Activated CD4-positive, CD25-positive, alpha-beta regulatory T cell treated with anti-CD3 and anti-CD28 coated beads, Interleukin-2, amount 50 U/mL, for 72 hours (primary cell): ENCODE measurements at places on chromosomes 16 and 17.

GRCh38 chr16:27326738-27327585 lies 13.2 kb downstream of the IL4R start:
- peak; percentile 46 for DNase-seq

DNA sequence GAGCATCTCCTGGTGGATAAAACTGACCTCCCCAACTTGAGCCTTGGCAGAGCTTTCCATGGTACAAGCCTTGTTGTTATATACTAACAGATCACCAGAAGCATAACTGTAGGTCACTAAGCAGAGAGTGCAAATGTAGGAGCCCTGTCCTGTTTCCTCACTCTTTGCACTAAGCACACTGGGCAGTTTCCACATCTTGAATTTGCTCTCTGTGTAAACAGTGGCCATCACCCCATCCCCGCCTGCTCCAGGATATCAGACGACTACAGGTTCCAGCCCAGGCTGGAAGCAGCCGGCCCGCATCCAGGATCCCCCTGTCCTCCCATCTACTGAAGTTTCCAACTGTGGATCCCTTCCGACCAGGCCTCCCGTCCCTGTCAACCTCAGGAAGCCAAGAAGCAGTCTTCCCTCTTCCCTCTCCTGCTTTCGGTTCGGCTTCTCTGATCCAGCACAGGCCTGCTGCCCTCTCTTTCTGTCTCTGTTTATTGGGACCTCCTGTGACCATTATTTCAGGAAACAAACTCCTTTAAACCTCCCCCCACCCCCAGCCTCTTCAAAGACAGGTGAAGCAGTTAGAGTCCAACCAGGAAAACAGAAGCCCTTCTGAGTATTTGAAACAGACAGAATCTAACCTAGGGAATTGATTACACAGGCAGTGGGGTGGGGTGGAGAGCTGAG lies 22.6 kb upstream of the CACNG4 start:
- no peak for DNase-seq

DNA sequence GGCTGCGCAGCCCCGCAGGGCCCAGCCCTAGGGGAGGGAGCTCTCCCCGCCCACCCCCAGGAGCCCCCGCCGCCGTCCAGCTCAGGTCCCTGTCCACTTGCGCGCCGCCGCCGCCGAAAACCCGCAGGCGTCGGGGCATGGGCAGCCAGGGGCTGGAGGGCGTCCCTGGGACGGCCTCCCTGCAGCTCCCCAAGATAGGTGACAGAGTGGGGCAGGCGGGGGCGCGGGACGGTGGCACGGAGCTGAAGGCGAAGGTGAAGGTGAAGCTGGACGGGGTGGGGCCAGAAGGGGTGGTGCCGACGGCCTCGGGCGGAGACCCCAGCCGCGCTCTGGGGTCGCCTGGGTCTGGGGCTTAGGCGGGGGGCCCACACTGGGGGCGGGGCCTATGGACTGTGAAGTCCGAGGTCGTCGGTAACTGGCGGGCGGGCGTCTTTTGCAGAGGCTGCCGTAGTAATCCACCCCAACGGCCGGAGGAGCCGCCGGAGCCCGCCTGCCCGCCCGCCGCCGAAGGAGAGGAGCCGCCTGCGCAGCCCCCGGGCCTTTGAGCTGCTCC lies 27.2 kb downstream of the SREBF1 start:
- DNase-seq, result no peak

GRCh38 chr17:81556863-81557262 lies 4.7 kb upstream of the FAAP100 start:
- DNase-seq, result no peak

GRCh38 chr16:6753553-6753952 lies 579.1 kb upstream of the RBFOX1 start:
- DNase-seq, result no peak

DNA sequence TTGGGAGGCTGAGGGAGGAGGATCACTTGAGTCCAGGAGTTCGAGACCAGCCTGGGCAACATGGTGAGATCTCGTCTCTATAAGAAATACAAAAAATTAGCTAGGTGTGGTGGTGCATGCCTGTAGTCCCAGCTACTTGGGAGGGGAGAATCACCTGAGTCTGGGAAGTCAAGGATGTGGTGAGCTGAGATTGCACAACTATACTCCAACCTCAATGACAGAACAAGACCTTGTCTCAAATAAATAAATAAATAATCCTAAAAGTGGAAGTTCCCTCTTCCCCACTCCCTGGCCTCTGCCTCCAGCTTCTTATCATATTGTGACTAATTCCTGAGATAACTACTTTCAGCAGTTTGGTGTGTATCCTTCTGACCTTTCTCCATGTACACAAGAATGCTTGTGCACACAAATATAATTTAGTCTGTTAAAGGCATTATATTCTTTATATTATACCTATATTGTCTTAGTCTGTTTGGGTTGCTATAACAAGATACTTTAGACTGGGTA lies 23.5 kb upstream of the DNAJA2 start:
- no peak for DNase-seq

GRCh38 chr17:77422748-77423113 lies 282.0 kb downstream of the SEC14L1 start:
- DNase-seq, result no peak

DNA sequence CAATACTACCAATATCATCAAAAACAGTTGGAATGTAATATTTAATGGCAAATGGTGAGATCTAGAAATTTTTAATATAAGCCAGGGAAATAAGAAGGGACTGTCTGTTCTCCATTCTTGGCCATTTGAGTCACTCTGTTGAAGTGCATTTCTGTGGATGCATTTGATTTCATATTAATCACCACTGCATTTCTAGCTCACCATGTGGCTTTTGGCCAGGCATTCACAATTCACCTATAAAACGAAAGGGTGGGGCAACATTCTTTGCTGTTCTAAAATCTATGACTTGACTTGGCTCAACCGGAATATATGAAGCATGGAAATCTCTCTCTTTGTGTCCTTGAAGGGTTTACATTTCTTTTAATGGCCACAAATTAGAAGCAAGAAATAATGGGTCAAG lies 483.0 kb downstream of the SLC39A11 start:
- no peak for DNase-seq

DNA sequence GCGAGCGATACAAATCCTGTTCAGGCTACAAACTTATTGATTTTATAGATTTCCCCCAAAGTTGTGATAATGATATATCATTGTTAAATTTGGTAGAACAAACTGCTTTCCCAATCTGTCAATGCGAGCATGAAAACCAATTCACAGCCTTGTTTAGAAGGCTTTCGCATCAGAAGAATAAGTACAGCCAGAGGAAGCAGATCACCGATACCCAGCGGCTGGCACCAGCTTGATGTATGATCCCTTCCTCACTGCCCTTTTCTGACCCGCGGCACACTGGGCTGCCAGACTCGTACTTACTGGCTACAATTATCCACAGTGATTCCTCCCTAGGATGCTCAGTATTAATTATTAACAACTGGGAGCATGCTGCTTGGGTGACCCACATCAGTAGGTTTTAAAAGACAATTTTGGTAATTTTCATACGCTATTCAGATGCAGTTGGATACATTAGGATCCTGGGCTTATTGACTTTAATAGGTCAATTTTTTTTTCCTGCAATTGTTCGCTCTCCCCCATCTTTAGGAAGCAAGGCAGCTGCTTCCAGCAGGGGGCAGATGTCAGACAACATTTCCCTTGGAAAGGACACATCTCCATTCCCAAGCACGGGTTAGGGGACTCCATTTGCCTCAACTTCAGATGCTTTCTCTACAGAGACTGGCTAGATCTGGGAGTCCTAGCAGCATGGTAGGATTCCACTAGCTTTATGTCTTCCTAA lies 582.7 kb upstream of the PSMD7 start:
- DNase-seq, result no peak

- DNase-seq, result no peak
Observed at GRCh38 chr17:7260651-7261378, 1.5 kb downstream of the CLDN7 start.

DNA sequence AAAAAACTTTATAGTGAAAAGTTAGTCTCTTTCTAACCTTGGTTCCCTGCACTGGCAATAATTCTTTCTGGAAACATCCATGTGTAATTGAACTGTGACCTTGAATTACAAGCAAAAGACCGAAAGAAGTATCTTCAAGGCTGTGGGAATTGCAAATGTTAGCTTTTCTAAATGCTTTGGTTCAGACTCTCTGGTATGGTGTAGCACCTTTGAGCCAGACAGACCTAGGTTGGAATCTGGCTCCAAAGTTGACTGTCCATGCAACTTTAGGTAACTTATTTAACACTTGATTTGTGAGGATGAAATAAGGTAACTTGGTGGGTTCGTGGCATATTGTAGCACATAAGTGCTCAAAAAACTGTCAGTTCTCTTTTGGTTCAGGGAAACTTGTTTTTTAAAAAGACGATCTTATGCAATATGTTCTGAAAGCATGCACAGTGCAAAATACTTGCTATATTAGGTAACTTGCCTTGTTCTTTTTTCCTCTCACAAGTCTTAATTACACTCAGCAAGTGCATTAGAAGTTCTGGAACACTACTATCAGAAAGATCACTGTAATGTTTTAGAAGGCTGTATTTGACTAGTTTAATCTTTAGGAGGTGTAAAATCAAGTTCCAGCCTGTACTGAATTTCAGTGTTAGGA lies 46.3 kb downstream of the TANGO6 start:
- DNase-seq, result no peak

DNA sequence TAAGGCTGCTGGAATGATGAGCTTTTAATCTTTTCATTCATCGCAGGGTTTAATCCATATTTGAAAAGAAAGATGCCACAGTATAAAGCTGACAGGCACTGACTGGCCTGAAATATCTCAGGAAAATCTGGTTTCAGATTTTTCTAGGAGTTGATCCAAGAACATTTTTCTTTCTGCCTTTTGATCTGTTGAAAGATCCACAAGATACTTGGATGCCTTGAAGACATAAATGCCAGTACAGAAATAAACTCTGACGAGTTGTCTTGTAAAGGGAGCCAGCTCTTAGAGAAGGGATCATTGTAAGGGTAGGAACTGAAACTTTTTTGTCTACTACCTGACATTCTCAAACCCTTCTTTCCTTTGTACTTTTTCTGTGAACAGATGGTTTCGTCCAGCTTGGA lies 25.4 kb upstream of the KRT20 start:
- DNase-seq, result no peak
